Activated CD4-positive, alpha-beta memory T cell treated with anti-CD3 and anti-CD28 coated beads for 36 hours (primary cell): ENCODE measurements at places on chromosomes 4 and X. TPM values are rescaled to one million over a fixed set of nuclear protein-coding genes. Genes with fewer than 3 reads are reported as not detected.

GRCh38 chr4:86957215-86957614 is 22.4 kb downstream of the AFF1 start:
- no peak for DNase-seq

Gene SPARCL1
- not detected for total RNA-seq

DNA sequence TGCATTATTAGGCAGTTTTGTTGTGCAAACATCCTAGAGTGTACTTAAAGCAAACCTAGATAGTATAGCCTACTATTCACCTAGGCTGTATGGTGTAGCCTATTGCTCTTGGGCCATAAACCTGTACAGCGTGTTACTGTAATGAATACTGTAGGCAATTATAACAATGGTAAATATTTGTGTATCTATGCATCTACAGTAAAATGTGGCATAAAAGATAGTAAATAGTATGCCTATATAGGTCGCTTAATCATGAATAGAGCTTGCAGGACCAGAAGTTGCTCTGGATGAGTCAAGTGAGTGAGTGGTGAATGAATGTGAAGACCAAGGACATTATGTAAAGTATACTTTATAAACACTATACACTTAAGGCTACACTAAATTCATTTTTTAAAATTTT is 16.6 kb downstream of the USO1 start:
- no peak for DNase-seq

DNA sequence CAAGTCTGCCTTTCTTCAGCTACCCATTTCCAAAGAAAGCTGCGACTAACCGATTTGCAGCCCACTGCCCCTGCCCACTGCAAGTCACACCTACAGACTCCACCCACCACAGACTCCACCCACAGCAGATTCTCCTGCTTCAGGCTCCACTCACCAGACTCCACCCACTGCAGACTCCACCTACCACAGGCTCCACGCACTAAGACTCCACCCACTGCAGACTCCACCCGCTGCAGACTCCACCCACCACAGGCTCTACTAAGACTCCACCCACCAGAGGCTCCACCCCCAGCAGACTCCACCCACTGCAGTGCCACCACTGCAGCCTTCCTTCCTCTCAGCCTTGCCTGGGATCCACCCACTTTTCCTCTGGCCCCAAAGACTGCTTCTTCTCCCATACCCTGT is 41.3 kb downstream of the ABLIM2 start:
- DNase-seq = peak; percentile 58

DNA sequence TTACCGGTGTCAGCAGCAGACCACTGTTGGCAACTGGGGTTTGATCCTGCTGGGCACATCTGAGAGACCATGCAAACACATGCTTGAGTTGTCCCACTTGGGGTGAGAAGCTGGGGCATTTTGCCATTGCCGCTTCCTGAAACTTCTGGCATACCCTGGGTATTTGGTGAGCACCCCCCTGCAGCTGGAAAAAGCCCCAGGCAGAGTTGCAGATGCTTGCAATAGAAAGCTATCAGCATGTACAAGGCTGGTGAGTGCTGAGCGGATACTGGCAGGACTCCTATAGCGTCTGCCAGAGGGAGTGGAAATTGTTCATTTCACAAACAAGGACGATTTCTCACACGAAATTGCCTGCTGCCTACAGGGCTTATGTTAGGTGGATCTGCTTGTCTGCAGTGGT is 32.3 kb downstream of the SUPT20HL1 start:
- DNase-seq = no peak

DNA sequence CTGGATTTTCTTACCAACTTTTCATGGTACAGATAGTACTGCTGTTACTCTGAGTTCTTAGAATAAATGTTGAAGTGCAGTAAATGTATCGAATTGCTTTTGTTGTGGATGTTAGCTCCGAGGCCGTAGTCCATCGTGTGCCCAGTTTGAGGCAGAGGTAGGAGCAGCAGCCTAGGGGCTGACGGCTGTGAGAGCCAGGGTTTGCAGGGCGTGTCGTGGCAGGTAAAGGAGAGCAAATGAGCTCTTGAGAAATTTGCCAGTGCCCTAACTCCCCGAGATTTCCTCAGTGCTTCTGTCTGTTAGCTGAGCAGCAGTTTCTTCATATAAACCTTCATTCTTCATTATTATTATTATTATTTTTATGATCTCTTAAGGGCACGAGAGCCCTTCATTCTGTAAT is 21.6 kb downstream of the PRIMPOL start:
- no peak for DNase-seq

Gene TRIML2
- total RNA-seq = not detected

Gene SLC10A4
- not detected for total RNA-seq

DNA sequence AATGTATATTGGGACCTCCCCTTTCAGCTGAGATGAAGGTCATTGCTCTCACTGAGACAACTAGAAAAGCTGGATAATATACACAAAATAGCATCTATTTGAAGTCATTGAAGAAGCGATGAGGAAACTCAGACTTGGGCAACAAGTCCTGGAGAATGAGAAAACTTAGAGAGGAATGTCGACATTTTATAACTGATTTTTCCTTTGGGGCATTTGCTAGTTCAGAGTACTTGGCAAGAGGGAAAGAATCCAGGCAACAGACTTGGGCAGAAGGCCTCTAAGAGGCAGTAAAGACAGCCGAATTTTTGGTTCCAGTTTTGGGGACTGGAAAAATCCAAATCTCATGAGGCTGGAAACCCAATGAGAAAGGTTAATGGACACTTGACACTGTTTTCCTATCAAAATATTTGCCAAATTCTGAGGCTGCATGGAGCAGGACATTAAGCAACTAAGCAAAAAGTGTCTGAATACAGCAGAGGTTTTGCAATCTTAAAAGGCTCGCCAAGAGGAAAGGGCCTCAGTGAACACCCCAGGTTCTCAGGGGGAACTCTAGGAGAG is 21.0 kb upstream of the ANXA5 start:
- no peak for DNase-seq
